T-helper 2 cell treated with Interferon-gamma antibody and Interleukin-4, amounts not matched to agents 5 μg/mL and 100 μg/mL, for 36 hours (primary cell): ENCODE measurements at places on chromosomes 11 and 22.

DNA sequence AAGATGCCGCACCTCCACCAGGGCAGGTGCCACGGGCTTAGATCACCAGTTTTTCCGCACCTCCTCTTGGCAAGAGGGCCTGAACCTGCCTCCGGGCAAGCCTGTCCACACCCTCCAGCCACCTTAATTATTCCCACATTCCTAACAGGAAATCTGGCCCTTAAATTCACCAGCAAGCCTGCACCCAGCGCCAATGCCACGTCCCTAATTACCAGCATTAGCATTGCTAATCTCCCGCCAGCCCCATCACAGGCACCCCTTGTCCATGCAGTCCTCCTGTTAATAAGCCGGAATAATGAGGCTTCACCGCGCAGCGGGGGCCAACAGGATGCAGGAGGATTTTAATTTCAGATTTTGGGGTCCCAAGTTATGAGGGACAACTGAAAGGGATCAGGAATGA lies 69.7 kb downstream of the PHF21B start:
- DNase-seq = no peak

- no peak for DNase-seq
Observed at GRCh38 chr11:117094776-117095175, 3.5 kb downstream of the SIK3 start.

DNA sequence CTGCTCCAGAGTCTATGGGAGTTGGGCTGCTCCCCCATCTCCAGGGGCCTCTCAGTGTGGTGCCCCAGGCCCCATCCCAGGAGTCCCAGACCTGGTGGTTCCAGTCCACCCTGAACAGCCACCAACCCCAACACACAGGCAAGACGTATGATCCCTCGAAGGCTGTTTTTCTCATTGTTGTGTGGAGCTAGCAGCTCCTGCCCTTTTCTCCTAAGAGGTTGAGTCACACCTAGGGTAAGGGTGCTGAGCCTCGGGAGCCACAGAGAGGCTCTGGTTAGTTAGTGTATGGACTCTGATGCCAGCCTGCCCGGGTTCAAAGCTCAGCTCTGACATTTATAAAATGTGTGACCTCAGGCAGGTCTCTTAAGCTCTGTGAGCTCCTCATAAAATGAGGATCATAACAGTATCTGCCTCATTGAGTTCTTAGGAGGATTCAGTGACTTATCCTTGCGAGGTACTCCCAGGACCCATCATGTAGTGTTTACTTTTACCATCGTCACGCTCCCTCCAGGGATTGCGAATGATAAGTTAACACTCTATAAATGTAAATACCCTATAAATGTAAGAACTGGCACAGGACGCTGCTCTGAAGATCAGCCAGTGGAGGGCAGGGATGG lies 47.2 kb downstream of the FBLN1 start:
- no peak for DNase-seq

DNA sequence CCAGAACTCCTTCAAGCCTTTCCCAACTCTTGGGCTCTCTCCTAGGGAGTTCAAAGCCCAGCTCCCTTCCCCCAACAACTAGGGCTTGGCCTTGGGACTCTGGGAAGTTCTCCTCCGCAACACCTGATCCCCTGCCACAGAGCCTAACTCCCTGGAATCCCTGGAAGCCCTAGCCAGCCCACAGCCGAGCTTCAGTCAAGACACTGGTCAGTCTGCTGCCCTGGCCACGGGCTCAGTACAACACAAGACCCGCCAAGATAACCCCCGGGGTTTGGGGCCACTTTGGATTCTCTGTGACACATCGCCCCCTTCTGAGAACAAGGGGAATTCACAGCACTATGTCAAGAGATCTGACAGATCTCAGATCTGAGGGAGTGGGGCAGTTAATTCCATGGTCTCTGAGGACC lies 58.3 kb downstream of the SLC22A12 start:
- DNase-seq = no peak

- no peak for DNase-seq
Observed at GRCh38 chr11:2329551-2329950, 27.7 kb downstream of the TSPAN32 start.
